ENCODE measurements at places on chromosomes 2 and 18.
A peak's percentile ranks its signal among the peaks of the same experiment; 100 is the strongest.

- DNase-seq, result peak; percentile 35
Observed at GRCh38 chr2:130920415-130921163, 83.9 kb downstream of the ARHGEF4 start.

- DNase-seq, result no peak
Observed at GRCh38 chr2:151637271-151637781, 97.0 kb downstream of the NEB start.

- DNase-seq, result no peak
Observed at GRCh38 chr2:168678153-168678853, 124.1 kb upstream of the NOSTRIN start.

GRCh38 chr2:160241251-160242137 lies 41.4 kb upstream of the ITGB6 start:
- DNase-seq, result peak; percentile 94

- peak; percentile 83 for DNase-seq
Observed at GRCh38 chr2:109438773-109439389, 174.9 kb downstream of the SEPTIN10 start.

DNA sequence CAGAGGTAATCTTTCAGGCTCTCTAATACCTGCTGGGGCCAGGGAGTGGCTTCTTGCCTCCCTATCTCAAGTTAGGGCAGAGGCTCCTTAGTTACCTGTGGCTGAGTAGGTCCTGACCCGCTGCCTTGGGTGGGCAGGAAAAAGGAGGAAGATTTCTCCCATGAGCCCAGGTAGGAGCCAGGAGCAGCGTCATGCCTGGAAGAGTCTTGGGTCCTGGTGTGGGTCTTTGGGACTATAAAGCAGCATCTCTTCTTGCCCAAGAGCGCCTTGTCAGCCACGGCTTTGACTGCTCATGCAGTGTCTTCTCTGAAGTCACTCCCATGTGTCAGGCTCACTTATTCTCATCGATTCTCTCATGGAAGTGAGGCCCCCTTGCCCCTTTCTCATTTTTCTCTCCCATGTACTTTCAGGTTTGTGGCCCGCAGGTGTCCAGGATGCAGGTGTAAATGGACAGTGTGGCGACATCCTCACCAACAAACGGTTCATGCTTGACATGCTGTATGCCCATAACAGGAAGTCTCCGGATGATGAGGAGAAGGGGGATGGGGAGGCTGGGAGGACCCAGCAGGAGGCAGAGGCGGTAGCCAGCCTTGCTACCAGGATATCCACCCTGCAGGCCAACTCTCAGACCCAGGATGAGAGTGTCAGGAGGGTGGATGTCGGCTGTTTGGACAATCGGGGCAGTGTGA lies 111.2 kb downstream of the TPGS2 start:
- no peak for DNase-seq

DNA sequence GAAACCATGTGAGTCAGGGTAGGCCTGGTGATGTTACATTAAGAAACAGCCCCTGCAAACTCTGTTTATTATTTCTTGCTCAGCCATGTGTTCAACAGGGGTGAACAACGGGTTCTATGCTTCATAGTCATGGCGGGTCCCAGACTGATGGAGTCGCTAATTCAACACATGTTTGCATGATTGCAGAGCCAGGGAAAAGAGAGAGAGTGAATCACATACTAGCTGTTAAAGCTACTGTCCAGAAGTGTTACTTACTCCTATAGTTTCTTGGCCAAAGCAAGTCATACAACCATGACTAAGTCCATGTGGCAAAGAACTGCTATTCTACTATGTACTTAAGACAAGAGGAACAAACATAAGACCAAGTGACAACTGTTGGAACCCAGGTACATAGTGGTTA lies 241.2 kb upstream of the SKOR2 start:
- no peak for DNase-seq

DNA sequence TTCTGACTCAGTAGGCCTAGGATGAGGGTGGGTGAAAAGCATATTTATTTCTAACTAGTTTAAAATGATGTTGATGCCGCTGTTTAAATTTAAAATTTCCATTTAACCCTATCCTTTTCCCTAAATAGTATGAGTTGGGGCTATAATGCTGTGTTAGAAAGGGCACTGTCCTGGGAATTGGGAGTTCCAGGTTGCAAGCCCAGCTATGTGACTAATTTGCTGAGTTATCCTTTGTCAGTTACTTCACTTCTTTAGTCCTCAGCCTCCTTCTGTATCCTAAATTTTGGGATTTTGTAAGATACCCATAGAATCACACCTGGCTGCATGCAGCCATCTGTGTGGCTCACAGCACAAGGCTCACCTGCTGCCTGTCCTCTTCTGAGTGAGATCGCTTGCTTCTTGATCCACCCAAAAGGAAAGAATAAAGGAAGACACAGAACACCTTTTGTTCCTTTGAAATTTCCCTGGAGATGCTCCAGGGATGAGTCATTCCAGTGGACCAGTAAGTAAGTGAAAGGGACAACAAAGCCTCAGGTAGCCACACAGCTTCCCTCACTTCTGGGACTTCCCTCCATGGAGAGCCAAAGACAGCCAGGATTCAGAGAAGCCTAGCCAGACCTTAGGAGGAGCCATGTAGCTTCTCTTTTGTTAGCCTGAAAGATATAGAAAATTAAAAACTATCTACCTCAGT lies 97.2 kb downstream of the DTNA start:
- DNase-seq, result no peak

DNA sequence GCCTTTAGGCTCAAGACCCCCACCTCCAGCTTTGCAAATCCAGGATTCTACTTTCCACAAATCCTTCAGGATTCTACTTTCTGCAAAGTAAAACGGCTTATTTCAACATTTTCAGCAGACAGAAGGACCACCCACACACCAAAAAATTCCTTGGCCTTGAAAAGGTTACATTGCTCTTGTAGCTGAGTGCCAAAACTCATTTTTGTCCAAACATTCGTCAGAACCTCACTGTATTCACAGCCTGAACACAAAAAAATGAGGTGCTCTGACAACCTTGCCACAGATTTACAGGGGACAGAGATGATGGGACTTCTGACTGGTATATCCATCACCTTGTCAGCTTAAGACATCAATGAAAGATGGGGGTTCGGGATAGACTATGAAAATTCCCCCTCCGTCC lies 63.0 kb upstream of the COX7A2L start:
- no peak for DNase-seq

DNA sequence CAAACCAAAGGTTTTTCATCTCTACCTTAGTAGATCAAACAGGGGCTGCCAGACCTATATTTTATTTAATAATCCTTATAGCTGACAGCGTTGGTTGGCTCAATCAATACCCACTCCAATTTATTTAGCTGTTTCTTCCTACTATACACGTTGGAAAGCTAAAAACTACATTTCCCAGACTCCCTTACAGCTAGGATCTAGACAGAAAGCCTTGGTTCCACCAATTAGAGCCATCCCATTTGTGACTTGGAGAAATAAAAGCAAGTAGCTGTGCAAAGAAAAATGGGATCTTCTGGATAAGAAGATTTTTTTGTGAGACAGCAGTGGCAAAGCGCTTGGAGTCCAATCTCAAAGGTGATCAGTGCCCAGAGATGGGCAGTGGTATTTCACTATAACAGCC lies 331.3 kb upstream of the MEIS1 start:
- no peak for DNase-seq

- DNase-seq, result peak; percentile 6
Observed at GRCh38 chr2:171855401-171855800, 38.6 kb downstream of the SLC25A12 start.

Data from LHCN-M2 (cell line).